ENCODE measurements at places on chromosomes 2 and 18. TPM values are rescaled to one million over a fixed set of nuclear protein-coding genes. Genes with fewer than 3 reads are reported as not detected.

Gene ALPI
- total RNA-seq = not detected

Gene LOXHD1
- not detected for total RNA-seq

Gene ANKRD23
- 4.6 TPM for total RNA-seq

Gene BOLL
- total RNA-seq = not detected

Gene TPO
- total RNA-seq = not detected

Gene SLC19A3
- total RNA-seq = 4.8 TPM

Gene SLC39A6
- 29.8 TPM for total RNA-seq

Gene PDE6D
- total RNA-seq = 56.2 TPM

Gene ALKAL2
- 82.6 TPM for total RNA-seq

Gene CBLN2
- total RNA-seq = not detected

Gene RFTN2
- total RNA-seq = 26.7 TPM

Gene PUS10
- total RNA-seq = 1.8 TPM

Gene GALNT13
- 4.1 TPM for total RNA-seq

Gene MATN3
- 1.3 TPM for total RNA-seq

GRCh38 chr18:74533666-74534065 is 634 bp upstream of the CNDP1 start:
- no peak for DNase-seq

DNA sequence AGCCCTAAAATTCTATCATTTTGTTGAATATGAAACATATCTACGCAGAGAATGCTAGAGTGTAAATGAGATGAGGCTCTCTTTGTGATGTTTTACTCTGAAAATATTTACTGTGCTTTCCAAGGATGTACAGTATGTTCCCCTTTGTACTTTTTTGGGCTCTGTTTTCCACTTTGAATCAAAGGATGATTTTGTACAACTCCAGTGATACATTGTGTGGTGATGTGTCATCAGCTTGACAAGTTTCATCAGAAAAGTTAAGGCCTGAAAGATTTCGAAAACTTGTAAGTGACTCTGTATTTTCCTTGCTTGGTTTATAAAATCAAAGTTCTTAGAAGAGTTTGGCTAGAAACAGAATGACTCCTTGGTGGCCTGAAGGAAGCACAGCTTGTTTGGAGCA is 206.3 kb downstream of the LTBP1 start:
- DNase-seq = no peak

DNA sequence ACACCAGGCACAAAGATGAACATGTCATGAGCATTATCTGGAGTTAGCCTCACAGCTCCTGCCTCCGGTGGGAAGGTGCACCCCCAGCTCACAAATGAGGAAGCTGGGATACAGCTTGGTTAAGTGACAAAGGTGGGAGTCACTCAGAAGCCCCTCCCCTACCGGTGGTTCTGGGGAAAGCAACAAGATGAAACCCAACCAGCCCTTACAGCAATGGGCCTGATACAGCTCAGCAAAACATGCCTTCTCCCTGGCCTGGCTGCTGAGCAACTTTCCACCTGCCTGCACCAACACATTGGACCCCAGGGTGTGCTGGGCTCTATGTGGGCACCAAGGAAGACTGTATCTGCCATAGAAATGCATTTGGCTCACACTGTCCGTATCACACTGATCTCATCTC is 113.2 kb downstream of the GYPC start:
- DNase-seq = no peak

DNA sequence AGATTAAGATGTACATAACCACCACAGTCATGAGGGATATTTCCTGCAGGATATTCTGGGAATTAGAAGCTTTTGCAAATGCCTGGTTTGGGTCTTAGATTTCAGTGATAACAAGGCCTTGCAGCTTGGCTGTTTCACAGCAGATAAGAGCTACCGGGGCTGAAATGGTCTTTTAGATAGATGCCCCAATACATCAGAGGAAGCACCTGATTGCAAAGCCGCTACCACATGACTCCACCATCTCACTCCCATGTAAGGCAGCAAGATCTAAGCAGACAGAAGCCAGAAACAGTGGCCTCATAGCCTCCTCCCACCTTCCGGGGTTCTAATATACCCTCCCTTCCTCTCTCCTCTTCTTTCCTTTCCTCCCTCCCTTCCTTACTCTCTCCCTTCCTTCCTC is 31.1 kb upstream of the EPG5 start:
- no peak for DNase-seq

DNA sequence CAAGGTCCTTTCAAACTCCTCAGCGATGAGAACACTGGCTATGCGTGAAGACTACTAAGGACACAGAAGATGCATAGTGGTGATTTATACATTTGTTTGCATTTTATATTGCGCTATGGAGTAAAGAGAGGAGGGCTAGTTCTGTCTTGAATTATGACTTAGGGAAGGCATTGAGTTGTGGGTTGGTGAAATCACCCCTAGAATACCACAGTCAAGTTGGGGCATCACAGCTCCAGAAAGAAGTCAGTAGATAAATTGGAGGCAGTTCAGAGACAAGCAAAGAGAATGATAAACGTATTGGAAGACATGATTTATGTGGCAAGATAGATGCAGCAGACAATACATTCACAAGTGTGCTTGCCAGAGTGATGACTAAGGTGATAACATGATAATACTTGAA is 460.4 kb downstream of the EPHA4 start:
- DNase-seq = no peak

DNA sequence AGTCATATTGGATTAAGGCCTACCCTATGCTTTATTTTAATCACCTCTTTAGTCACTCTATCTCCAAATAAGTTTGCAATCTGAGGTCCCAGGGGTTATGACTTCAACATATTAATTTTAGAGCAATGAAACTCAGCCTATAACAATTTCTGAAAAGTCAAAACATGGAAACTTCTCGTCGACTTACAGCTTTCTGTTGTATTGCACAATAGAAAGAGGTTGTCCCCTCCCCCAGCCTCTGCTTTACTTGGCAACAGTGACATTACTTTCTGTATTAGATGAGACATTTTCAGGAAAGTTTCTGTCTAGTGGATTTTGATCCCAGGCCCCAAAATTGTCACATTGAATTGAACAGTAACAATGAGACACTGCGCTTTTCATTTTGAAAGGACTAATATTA is 326.4 kb downstream of the THSD7B start:
- no peak for DNase-seq

DNA sequence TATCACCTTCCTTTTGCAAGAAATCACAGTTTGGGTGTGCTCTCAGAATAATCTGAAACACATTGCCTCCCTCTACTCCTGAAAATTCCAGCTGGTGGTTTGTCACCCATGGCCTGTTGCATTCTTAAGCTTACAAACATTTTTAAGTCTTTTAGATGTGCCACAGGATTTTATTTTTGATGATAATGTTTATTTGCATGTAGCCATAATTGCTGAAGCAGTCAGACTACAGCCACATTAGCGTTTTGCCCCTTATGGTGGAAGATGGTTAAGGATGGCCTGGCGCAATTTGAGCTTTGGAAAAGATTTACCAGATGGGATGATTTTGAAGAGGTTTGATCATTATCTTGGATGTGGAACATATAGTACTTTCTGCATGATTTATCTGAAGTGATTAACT is 439.5 kb downstream of the MEIS1 start:
- DNase-seq = no peak

- DNase-seq = no peak
Observed at GRCh38 chr18:2805970-2806943, 40.5 kb upstream of the EMILIN2 start.

- no peak for DNase-seq
Observed at GRCh38 chr2:233840520-233840919, 13.8 kb downstream of the HJURP start.

- DNase-seq = no peak
Observed at GRCh38 chr18:45221363-45221762, 393.9 kb upstream of the SLC14A2 start.

GRCh38 chr18:4842287-4842686 is 354.8 kb downstream of the AKAIN1 start:
- DNase-seq = no peak

- no peak for DNase-seq
Observed at GRCh38 chr2:120740765-120741524, 5.3 kb downstream of the GLI2 start.

DNA sequence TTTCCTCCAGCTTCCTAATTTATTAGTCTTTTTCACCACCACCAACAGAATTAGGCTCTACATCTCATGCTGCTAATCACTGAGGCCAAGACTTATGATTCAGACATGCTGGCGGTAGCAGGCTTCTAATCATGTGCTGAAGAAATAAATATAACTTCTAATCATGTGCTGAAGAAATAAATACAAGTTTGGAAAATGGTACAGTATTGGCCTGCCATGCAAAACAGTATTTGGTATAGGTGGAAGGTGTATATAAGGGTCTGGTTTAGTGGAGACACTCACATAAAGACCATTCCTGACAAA is 240.7 kb downstream of the TGIF1 start:
- DNase-seq = no peak

DNA sequence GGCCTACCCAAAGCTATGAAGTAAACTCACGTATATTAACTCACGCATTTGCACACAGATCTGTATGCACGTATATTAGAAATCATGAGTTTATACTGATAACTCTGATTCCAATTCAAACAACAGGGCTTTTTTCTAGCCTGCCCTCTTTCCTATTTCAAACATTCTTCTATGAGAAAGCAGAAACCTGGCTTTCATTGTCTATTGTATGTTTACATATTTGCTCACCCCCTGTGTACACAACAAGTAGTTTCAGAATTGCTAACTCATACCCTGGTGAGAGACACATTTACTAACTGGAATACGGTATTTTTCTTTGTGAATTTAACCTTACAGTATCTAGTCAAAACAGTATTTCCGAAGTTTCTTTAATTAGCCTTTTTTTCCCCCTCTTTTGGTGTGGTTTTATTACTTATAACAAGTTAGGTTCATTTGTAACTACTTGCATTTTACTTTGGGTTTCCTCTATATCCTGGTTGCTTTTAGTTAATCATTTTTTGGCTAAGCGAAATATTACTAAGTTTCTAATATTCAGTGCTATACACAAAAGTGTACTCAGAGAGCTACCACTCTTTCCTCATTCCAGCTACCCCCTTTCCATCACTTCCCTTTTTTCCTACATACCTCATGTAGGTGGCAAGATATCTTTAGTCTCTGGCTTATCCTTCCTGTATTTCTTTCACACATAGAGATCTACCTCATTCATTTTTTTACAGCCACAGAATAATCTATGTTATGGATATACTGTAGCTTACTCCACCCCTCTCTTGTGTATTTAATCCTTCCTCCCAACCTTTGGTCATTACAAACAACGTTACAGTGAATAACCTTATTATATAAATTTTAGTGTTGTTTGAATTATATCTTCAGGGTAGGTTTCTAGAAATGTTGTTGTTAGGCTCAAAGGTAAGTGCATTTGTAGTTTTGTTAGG is 112.7 kb upstream of the BCL2L11 start:
- DNase-seq = no peak

DNA sequence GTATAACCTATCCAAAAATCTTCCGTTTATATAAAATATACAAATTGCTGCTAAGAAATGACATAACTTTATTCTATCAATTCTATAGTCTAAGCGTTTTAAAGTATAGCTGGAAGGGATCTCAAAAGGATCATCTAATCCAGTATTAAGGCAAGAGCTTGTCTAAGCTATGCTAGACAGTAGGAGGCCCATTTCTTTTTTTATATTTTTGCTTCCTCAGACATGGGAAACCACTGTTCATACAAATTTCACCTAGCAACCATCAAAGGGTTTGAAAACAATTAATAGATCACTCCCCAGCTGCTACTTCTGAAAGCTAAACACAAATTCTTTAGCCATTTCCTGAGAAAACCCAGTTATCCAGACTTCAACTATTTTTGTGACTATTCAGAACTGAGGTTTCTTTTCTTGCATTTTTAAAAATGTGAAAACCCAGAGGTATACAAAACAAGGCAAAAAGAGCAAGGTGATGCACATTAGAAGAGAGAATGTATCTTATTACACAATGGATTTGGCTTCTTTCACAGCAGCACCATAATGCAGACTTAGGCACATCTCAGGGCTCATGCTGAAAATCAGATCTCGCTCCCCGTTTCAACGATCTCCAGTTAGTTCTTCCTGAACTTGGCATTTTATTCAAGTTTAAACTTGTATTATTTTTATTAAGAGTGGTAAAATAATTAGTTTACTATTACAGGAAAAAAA is 274.4 kb downstream of the LRP1B start:
- DNase-seq = no peak

DNA sequence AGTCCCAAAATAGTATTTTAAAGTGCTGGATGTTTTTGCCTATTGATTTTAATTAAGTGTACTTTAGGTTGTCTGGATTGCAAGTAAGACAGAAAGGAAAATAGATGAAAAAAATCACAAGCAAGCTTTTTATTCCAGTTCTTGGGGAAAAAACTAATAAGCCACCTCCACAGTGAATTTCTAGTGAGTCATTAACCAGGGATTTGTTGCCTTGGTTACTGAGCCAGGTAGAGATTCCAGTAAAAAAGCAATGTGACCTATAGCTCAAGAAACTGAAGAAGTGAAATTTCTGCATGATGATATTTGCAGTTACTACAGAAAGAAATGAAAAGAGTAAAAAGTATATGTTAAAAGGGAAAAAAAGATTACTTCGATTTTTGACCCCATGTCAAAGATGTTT is 160.6 kb downstream of the METTL4 start:
- DNase-seq = no peak

DNA sequence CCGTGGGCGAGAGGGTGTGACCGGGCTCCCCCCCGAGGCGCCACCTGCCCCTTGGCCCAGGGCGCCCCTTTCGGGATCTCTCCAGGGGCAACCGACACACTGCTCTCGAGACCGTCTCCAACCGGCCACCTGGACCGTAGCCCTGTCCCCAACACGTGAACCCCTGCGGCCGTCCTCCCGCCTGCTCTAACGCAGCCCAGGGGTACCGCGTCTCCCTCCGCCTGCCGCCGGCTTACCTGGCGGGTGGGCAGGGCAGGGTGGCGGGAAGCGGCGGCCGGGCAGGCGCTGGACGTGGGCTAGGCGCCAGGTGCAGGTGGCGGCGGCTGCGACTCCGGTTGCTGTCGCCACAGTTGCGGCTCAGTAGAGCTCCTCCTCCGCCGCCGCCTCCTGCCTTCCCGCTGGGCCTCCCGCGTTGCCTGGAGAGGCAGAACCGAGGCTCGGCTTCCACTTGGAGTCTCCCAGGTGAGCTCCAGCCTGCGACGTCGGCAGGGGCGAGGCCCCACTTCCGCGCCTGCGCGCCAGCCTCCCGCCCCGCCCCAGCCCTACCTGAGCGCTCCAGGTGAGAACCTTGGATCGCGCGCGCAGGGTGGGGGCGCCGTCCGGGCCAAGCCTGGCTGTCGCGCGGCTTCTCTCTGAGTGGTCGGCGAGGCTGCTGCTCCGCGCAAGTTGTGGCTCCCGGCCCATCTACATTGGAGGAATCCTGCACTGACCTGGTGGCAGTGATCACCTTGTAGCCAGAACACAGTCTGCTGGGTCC is at the start of gene GALNT3:
TSS of gene GALNT3 (minus strand) at position 469 of the 757 bp plus-strand sequence. CDS start 23,547 bp downstream, outside the sequence.
- DNase-seq = peak; percentile 14

GRCh38 chr2:35585972-35586371 is 769.6 kb upstream of the CRIM1 start:
- DNase-seq = no peak

GRCh38 chr2:237473878-237474441 is 13.1 kb upstream of the MLPH start:
- DNase-seq = peak; percentile 44

- no peak for DNase-seq
Observed at GRCh38 chr2:27925766-27926472, 35.4 kb downstream of the BABAM2 start.
